ENCODE measurements at places on chromosomes 16 and 17.

DNA sequence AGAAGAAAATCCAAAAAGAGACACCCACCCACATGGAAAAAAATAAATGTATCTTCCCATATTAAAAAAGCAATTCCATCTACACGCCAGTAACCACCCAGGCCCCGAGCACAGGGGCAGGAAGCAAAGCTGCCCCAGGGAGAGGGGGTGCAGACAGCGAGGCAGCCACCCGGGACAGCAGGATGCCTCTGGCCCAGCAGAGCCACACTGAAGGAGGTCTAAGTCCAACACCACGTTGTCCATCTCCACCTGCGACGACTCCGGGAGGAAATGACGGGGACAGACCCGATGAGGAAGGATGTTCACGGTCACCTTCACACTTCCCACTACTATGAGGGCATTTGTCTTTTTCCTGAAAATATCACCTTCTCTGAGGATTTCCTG, 14.4 kb upstream of the CYTH1 start:
- DNase-seq, result no peak

GRCh38 chr17:75227729-75228128, 22.2 kb downstream of the NUP85 start:
- DNase-seq, result no peak

- DNase-seq, result peak; percentile 6
Observed at GRCh38 chr17:32302037-32302436, 36.4 kb downstream of the RHBDL3 start.

GRCh38 chr17:45631941-45632340, 141.4 kb upstream of the PLEKHM1 start:
- no peak for DNase-seq

DNA sequence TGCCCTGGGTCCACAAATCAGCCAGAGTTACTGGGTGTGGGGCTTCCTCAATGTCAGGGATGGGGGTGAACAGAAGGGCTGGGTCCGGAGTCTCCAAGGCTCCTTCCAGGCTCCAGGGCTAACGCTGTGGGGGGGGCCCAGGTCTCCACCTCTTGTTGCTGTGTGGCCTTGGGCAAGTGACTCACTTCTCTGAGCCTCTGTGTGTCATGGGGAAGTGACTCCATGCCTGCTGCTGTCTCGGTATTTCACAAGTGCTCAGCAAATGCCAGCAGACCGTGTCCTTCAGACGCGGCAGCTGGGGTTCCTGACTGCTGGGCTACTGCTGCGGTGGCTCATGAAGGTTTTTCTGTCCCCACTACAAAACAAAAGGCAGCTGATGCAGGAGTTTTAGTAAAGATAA, 26.6 kb downstream of the JPH3 start:
- peak; percentile 13 for DNase-seq

DNA sequence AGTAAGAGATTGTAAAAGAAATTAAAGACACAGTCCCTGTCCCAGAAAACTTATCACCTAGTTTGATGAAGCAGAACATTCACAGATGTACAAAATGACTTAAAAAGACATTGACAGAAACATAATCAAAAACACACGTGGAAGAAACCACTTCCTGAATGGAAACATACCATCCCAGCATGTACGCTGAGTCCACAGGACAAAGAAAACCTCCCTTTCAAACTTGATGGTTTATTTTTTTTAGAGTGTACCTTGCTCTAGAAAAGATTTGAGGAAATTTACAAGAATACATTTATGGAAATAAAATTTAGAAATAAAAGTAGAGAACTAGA, 140.9 kb downstream of the PMP22 start:
- no peak for DNase-seq

DNA sequence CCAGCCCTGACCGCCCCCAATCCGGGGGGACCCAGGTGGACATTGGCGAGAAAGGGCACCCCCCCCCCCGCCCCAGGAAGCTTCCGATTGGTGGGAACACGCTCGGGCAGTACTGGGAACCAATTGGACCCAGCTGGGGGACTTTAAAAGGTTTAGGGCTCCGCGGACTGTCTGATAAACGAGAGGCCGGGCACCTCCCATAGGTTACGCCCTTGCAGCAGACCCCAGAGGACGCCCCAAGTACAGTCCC, 245 bp downstream of the TMEM256 start:
- peak; percentile 82 for DNase-seq

GRCh38 chr17:73430848-73431247, 119.0 kb upstream of the CDC42EP4 start:
- no peak for DNase-seq

- DNase-seq, result no peak
Observed at GRCh38 chr16:12871784-12872183, 29.6 kb upstream of the SHISA9 start.

DNA sequence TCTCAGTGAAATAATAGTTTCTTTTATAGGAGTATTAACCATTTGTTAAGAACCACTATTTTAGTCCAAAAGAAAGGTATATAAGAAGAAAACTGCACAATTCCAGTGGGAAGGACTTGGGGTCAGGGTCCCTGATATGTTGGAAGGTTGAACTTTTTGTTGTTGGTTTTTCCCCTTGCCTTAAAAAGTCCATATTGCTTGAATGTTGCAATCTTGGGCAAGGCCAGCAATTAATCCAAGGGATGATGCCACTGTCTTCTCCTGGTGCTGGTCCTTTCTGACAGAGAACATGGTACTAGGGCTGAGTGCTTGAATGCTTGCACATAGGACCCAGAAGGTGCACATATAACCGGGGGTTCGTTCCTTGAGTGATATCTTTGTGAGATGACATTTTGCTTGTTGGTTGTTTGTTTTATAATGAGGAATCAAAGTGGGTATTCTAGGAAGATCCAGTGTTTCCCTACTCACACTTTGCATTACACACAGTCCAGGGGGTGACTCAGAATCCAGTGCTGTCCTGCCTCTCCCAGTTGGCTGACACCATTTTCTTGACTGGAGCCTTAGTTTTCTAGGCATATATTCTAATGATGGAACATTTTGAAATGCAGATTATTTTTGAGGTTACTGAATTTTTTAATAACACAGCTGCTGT, 54.9 kb downstream of the SIAH1 start:
- no peak for DNase-seq

- DNase-seq, result no peak
Observed at GRCh38 chr16:59905606-59906005, 1171.5 kb upstream of the GOT2 start.

GRCh38 chr16:55077266-55077665, 146.6 kb downstream of the IRX5 start:
- DNase-seq, result no peak

GRCh38 chr16:12155235-12155634, 178.7 kb downstream of the SNX29 start:
- no peak for DNase-seq

DNA sequence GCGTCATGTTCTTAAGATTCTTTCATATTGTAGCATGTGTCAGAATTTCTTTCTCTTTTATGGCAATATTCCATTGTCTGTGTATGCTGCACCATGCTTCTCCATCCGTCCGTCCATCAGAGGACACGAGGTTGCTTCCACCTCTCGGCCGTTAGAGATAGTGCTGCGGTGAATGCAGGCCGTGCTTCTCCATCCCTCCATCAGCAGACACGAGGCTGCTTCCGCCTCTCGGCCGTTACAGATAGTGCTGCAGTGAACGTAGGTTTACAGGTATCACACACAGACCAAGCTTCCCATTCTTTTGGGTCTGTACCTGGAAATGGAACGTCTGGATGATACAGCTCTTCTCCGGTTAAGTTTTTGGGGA, 113.5 kb downstream of the CMIP start:
- DNase-seq, result no peak

- no peak for DNase-seq
Observed at GRCh38 chr17:16928406-16929034, 43.4 kb downstream of the TNFRSF13B start.

GRCh38 chr17:7857713-7858521, at the start of gene CYB5D1:
Gene CYB5D1 (plus strand): TSS chr17:7858003. CDS start chr17:7858135, 132 bp downstream.
- DNase-seq, result peak; percentile 93

- DNase-seq, result no peak
Observed at GRCh38 chr17:77300016-77300686, 159.4 kb downstream of the SEC14L1 start.

GRCh38 chr16:13519871-13520270, 400.1 kb upstream of the ERCC4 start:
- no peak for DNase-seq

DNA sequence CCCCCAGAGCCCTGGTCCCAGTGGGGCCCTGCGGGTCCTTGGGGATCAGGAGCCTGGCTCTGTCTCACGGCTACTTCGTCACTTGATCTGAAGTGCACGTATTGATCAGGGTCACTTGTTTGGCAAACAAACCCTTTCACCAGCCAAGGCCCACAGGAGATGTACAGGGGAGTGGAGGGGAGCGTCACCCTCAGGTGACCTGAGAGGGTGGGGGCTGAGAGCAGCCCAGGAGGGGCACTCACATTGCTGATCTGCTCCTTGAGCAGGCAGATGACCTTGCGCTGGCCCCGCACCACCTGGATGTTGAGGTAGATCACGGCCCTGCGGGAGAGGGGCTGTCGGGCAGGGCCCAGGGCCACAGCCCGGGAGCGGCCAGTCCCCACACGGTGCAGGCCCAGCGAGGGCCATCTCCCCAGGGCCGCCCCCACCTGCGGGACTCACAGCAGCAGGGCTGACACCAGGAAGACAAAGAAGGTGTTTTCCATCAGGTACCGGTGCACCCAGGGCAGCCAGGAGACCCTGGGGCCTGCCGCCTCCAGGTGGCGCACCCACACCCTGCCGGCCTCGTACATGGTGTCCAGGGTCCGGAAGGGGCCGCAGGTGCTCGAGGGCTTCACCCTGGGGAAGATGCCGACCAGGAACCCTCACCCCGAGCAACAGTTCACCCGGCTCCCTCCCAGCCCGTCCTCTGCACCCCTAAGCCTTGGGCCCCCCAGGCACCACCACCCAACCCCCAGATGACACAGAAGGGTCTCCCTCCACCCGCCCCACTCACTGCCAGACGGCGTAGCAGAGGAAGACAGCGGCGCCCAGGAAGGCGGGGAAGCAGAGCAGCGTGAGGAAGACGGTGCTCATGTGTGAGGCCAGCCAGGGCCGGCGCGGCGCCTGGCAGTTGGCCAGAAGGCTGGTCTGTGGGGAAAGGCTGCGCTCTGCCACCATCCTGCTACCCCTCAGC, 11.3 kb downstream of the TMC6 start:
- peak; percentile 72 for DNase-seq

DNA sequence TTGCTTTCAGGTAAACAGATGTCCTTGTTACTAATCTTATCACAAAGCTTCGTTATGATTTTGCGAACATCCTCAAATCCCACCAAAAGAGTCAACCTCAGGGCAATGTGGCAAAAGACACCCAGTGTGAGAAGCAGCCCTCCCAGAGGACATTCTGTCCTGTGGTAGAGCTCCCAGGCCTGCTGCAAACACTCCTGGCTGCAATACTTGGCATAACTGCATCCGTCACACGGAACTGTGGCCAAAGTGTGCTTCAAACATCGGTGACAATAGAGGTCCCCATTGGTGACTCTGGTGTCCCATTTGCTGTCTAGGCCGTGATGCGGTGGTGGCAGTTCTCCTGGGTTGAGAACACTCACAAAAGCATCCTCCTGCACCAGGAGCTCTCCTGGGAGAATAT, 29.5 kb downstream of the SMYD4 start:
- DNase-seq, result no peak

DNA sequence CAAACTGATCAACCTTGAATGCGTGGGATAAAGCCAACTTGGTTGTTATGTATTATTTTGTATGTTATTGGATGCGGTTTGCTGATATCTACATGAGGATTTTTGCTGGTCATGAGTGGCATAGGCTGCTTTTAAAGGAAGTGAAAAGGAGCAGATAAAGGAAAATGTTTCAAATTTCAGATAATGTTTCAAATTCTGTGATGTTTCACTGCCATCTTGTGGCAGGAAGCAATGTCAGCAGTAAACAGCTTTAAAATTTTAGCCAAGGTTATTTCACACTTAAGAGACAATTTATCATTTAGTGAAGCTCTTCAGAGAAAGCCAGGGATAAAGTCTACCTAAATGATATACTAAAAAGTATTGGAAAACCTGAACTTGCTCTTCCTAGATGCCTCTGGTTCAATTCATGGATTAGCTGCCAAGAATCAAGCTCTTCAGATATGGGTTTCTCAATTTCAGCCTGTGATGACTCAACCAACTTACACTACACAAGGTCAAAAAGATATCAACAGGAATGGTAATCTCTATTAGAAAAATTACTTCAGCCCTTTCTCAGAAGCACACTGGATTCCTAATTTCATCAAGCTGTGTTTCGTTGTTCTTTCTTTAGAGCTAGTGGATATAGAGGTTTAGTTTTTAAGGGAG, 136.0 kb upstream of the C17orf78 start:
- DNase-seq, result peak; percentile 8

DNA sequence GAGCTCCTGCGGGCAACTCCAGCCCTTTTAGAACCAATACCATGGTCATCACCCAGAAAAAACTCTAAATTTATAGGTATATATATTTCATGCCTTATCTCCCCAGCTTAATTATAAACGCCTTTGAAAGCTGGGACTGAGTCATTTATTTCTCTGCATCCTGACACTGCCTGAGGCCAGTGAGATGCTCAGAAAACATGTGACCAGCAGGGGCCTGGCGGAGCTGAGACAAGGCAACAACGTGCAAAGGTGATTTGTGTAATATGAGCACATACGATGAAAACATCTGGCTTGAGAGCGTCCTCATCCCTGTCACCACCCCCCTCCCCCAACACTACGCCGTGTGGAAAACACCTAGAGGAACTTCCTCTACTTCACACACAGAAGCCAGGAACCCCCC, 22.7 kb downstream of the NXN start:
- peak; percentile 41 for DNase-seq

GRCh38 chr16:89444151-89444723, 46.1 kb downstream of the ANKRD11 start:
- DNase-seq, result no peak

GRCh38 chr16:30660424-30661261, 2.4 kb downstream of the FBRS start:
- DNase-seq, result no peak

DNA sequence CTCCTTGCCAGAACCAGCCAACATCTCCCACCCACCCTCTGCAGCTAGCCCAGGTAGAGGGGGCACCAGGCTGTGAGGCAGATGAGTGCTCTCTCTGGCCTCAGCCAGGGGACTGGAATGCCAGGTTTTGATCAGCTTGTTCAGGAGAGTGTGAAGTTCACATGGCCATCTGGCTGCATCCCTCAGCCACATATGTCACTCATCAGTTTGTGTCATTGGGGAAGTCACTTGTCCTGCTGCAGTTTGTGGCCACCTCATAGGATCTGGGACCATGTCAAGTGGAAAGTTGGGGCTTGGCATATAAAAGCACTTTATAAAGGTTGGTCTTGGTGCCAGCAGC, 147.6 kb downstream of the SOCS1 start:
- no peak for DNase-seq

- no peak for DNase-seq
Observed at GRCh38 chr17:48549914-48550501, 5.1 kb upstream of the HOXB2 start.

- no peak for DNase-seq
Observed at GRCh38 chr16:8585041-8585440, 5.3 kb downstream of the TMEM114 start.

- no peak for DNase-seq
Observed at GRCh38 chr17:67328026-67328425, 38.4 kb downstream of the PSMD12 start.

- no peak for DNase-seq
Observed at GRCh38 chr17:18025241-18025944, 13.6 kb downstream of the ATPAF2 start.

Data from NCI-H1417 (cell line).